Activated T-cell treated with anti-CD3 and anti-CD28 coated beads, Interleukin-2, amount 50 U/mL, for 1 hour (primary cell): ENCODE measurements at places on chromosomes 12 and 14.

- no peak for DNase-seq
Observed at GRCh38 chr14:75049731-75050201, 1.5 kb downstream of the MLH3 start.

DNA sequence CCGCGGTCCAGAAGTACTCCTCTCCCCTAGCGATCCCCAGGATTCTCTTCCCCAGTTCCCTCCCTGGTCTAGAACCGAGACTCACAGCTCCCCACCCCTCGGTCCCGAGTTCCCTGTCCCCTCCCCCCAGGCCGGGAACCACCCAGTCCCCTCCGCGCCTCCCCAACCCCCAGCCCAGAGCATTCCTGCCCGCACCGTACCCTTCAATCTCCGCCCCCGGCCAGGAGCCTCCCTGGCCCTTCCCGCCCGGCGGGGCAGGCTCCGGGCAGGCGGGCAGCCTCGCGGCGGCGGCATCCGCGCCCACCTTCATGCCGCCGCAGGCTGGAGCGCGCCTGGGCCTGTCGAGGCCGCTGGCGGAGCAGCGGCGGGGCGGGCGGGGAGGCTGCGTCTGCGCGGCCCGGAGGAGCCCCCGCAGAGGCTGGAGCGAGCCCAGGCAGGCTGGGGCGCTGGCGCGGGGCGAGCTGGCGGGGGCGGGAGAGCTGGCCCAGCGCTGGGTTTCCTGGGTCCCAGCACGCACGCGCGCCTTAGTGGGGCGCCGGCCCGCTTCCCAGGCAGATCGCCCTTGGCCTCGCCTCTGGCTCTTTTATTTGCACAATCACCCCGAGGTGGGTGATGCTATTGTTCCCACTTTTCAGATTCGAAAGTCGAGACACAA lies 22.2 kb upstream of the GPR132 start:
- peak; percentile 49 for DNase-seq

DNA sequence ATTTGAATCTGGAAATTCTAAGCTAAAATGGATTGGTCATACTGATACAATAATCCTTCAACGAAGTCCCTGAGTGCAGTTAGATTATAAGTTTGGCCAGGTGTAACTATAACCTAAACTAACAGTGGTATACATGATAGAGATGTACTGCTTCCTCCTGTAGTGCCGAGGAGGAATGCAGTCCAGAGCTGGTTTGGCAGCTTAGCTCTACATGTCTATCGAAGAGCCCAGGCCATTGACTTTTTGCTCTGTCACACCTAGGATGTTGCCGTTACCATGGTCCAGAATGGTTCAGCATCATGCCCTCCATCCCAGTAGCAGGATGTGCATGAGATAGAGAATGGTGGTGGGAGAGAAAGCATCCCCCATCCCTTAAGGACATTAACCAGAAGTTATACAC lies 318.1 kb downstream of the ZFP36L1 start:
- DNase-seq: no peak

DNA sequence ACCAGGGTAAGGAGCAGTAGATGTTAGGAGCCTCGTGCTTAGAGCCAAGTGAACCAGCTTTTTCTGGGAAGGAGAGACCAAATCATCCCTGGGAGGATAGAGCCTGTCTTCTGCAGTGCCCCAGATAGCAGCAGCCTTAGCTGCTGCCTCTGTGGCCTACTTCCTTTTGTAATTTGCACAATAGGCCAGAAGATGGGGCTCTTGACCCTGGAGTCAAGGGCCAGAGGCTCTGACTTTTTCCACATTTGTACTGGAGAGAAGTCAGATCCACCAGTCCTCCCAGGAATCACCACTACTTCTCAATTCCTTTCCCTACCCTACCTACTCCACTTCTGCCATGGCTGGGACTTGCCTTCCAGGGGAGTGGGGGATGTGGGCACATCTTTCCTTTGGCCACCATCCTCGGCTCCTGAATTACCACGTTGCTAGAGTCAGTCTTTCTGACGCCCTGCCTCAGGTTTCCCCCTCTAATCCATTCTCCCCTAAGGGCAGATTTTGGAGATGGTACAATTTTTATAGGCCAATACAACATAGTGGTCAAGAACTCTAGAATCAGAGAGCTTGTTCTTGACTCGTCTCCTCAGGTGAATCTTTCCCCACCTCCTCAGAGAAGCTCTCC lies 3.3 kb upstream of the SLC4A8 start:
- DNase-seq: peak; percentile 36

DNA sequence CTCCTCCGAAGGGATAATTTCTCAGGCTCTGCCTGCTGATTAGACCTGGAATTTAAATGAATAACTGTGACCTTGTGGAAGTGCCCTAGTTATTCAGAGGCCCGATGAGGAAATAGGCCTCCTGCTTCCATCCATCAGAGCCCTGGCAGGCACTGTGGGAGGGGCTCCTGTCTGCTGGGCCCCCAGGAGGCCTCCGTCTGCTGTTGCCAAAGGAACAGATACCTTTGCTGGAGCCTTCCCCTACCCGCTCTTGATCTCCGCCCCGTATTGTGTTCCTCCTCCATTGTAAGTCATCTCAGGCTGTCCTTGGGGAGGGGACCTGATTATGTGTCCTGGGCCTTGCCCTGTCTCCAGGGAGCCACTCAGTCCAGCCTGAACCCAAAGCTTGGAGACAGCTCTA lies 112.3 kb downstream of the NRXN3 start:
- DNase-seq: no peak

- DNase-seq: no peak
Observed at GRCh38 chr14:32469388-32470160, 140.5 kb downstream of the AKAP6 start.

GRCh38 chr12:10102322-10102721 lies 3.5 kb upstream of the CLEC1A start:
- no peak for DNase-seq

- DNase-seq: no peak
Observed at GRCh38 chr12:69527506-69528272, 57.5 kb downstream of the FRS2 start.

DNA sequence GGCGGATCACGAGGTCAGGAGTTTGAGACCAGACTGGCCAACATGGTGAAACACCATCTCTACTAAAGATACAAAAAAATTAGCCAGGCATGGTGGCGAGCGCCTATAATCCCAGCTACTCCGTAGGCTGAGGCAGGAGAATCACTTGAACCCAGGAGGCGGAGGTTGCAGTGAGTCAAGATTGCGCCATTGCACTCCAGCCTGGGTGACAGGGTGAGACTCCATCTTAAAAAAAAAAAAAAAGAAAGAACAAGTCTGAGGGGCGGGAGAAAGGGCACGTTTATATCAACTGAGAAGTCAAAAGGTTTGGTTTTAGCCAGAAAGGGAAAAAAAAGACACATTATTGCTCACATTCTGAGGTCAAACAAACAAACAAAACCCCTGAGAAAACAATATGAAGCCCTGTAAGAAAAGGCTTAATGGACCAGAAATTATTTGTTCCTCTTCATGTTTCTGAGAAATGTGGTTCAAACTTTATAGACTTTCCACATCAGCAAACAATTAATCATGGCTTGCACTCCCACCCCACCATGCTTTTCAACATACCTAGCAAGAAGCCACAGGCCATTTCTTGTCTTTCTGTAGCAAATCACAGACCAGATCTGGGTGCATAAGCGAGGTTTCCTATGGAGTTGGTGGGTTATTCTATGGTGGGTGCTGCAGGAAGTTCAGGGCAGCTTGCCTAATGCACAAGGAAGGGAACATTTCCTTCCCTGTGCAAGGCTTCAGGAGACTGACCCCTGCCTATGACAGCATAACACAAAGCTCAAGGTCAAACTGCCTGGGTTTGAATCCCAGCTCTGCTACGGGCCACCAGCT lies 80.1 kb downstream of the SSPN start:
- no peak for DNase-seq

DNA sequence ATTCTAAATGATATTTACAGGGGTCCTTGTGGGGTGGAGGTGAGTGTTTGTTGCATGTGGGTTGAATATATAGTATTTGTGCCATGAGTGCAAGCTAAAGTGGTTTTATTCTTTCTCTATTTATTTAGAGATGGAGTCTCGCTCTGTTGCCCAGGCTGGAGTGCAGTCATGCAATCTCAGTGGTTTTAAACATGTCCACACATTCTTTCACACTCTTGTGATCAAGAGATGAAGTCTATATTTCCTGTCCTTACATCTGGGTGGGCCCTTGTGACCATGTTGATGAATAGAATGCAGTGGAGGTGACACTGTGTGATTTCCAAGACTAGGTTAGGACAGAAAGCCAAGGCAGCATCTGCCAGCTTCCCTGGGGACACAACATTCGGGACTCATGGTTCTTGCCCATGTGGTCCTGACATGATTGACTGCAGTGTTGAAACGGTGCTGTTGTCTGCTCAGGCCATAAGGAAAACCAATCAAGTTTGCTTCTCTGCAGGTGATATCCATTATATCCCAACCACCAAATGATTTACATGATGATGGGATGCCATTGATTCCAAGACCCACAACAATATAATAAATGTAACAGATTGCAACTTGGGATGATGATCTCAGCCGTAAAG lies 172.6 kb downstream of the SUDS3 start:
- DNase-seq: no peak

DNA sequence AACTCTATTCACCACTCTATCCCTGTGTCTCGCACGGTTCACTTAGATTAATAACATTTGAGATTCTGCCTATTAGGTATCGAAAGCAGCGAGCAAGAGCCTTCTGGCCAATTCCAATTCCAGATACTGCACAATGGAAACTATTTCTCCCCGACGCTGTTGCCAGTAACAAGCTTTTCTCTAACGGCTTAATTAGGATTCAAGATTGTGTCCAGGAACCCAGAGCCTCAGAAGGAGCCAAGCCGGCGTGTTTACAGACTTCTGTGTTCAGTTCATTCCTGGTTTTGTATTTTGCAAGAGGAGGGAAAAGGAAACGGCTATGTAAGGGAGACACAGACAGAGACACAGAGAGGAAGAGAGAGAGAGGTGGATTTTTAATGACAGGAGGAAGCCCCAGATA lies 185.6 kb downstream of the DICER1 start:
- DNase-seq: no peak

- DNase-seq: no peak
Observed at GRCh38 chr12:800401-800800, 48.0 kb downstream of the WNK1 start.

GRCh38 chr12:95918194-95918993 lies 24.0 kb downstream of the CCDC38 start:
- DNase-seq: peak; percentile 22

GRCh38 chr12:31591380-31591901 lies 505 bp upstream of the DENND5B start:
- no peak for DNase-seq

GRCh38 chr14:61355892-61356325 lies 34.5 kb downstream of the PRKCH start:
- peak; percentile 69 for DNase-seq

- DNase-seq: no peak
Observed at GRCh38 chr14:88821378-88821777, 3.1 kb upstream of the TTC8 start.

DNA sequence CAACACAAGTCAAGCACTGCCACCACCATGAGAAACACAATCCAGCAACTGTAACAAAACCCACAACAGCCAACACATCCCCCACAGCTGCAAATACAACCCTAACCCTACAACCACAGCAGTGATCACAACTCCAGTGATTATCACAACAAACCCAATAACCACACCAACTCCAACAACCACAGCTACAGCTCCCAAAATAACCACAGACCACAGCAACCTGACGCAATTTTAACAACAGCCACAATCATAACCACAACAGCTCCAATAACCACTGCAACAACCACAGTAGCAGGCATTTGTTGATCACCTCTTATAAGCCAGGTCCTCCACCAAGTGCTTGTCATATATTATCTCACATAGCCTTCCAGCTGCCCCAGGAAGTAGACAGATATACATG lies 42.2 kb upstream of the FAM181A start:
- no peak for DNase-seq

DNA sequence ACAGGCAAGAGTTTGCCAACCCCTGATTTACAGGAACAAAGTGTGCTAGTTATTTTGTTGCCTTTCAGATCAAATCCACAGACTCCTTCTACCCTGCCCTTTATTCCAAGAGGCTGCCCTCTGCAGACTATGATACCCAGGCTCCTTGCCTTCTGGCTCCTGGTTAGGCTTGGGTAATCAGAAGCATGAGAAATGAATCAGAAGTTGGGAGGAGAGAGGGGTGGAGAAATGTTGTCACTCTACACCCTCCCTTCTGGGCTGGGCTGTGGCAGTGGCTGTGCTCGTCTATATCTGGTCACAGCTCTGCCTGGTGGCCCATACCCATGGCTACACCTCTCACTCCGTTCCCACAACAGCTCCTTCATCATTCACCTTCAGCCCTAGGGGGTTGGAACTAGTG lies 204.6 kb upstream of the PLXNC1 start:
- DNase-seq: no peak

DNA sequence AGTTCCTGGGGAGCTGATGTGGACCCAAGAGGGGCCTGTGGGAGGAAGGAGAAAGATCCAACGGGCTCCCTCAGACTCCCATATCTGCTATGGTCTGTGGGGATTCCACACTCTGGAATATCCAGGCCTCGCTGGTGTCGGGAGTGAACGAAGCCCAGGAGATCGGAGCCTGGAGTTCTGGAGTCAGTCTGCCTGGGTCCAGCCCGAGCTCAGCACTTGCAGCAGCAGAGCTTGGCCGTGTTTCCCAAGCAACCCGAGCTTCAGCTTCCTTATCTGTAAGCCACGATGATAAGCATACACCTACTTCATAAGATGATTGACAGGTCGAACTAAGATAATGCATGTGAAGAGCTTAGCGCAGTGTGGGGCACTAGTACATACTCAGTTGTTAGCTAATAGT lies 10.1 kb downstream of the LTBP2 start:
- DNase-seq: no peak

- DNase-seq: no peak
Observed at GRCh38 chr14:84874436-84874835, 655.5 kb upstream of the FLRT2 start.

GRCh38 chr12:95126736-95127135 lies 53.3 kb upstream of the NR2C1 start:
- no peak for DNase-seq

GRCh38 chr12:14689996-14690395 lies 6.4 kb downstream of the GUCY2C start:
- DNase-seq: no peak

- DNase-seq: no peak
Observed at GRCh38 chr12:107973950-107974349, 155.1 kb upstream of the WSCD2 start.

DNA sequence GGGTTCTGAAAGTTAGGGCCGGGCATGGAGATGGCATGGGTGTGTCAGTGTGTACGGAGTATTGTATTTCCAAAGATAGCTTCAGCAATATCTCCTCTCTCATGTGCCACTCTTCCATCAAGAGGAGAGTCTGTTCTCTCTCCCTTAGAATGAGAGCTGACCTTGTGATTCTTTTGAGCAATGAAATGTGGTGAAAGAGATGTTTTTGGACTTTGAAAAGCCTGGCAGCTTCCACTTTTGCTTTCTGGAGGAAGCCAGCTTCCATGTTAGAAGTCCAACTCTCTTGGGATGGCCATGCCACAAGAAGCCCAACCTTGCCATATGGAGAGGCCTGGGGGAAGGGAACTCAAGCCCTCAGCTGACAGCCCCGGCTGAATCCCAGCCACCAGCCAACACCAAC lies 72.4 kb upstream of the GZMB start:
- DNase-seq: no peak

- no peak for DNase-seq
Observed at GRCh38 chr14:54815515-54815914, 87.1 kb downstream of the GCH1 start.
